NCI-H2107 (cell line): ENCODE measurements at places on chromosomes 11 and 22.

DNA sequence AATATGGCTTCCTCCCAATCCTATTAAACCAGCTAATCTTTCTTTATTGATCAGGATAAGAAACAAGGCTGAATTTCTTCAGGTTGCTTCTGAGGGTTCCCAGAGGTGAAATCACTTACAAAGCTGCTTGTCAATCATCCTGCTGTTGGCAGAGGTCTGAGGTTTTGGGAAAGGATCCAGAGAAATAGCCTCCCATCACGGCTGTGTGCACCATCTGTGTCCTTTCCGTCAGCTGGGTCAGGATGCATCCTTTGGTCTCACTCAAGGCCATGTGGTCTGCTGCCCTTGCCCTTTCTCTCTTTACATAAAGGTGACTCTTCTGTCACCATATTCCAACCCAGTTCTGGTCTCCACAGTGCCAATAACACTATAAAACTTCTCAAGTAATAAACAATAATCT lies 113.4 kb upstream of the TEAD1 start:
- no peak for DNase-seq

DNA sequence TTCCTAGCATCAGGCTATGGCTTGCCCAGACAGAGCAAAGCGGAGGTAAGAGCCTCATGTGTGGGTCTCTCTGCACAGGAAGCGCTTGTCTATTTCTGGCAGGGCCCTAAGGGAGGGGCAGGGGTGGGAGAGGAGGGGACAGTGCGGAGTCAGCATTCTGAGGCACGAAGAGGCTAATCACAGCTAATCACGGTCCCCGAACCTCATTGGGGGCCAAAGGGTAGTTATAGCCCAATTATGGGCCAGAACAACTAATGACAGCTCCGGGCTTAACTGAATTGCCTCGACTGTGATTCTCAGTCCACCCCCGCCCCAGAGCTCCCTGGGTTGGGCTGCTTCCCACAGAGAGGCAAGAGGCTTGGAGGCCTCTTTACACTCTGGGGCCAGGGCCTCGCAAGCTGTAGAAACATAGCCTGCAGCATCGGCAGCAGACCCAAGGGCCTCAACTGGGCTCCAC lies 72.7 kb upstream of the PRDM11 start:
- DNase-seq = no peak

DNA sequence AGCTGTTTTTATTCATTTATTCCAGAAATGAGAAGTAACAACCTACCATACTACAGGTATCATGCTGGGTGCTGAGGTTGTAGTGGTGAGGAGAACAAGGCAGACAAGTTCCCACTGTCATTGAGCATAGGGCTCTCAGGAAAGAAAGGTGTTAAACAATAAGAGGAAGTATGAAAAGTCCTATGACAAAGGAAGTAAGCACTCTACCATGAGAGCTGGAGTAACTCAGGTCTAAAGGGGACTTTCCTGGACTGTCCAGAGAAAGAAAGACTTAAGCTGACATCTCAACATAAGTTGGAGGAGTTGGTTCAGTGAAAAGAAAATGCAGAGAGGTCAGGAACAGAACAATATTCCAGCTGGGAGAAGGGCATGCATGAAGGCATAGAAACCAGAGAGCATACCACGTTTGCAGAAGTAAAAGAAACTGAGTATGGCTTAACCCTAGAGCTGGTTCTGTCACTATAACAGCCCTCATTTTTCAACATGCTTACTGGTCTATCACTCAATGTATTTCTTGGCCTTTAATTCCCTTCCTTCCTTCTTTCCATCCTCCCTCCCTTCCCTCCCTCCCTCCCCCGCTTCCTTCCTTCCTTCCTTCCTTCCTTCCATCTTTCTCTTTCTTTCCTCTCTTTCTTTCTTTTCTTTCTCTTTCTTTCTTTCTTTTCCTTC lies 137.8 kb upstream of the BDNF start:
- DNase-seq = no peak

DNA sequence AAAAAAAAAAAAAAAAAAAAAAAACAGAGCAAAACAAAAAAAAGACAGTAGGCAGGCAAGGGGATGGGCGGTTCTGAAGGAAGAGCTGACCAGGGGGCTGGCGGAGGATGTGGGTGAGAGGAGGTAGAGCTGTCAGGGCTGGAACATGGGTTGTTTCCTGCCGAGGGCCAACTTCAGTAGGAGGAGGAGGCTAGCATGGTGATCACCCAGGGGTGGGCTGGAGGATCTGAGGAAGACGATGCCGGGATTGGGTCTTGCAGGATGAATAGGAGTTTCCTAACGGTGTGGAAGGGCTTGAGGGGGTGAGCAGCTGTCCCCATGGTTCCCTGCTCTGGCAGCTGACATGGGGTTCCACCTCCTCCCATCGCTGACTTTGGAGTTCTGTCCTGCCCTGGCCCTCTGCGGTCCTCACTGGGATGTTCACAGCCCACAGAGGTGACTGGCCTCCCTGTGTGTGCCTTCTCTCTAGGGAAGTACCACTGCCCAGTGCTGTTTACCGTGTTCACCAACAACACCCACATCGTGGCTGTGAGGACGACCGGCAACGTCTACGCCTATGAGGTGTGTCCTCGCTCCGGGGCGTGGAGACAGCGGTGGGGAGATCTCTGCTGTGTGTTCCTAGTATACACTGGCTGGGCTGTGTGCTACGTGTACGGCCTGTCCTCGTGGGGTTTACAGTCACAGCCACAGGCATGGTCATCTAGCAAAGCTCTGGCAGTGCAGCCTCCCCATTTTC lies 15.2 kb downstream of the PPIL2 start:
- no peak for DNase-seq

GRCh38 chr22:30219049-30219654 lies 27.4 kb downstream of the LIF start:
- DNase-seq = no peak

DNA sequence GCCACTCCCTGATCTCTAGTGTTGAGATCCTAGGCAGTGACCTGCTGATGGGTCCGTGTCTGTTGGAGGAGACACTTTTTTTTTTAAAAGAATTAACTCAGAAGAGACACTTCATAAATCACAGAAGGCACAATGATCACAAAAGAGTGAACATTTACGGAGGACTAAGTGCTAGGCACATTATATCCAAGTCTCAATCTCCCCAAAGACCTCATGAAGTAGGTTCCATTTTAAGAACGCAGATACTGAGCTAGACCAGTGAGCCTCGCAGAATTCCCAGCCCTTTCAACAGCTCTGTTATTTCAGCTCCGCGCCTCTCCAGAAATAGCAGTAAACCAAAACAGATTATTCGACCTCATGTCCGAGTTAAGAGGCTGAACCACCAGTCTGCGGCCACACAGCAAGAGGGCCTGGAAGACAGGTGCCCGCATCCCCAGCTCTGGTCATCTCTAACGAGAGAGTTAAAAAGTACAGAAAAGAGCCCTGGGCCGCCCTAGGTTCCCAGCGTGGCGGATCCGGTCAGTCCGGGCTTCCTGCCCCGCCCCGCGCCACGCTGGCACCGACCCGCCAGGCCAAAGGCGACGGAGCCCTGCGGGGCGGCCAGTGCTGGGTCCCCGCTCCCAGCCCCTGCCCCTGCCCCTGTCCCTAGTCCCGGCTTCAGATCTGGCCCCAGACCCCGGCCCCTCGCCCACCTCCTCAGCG lies 612 bp downstream of the XBP1 start:
- DNase-seq = no peak

- no peak for DNase-seq
Observed at GRCh38 chr11:36029616-36030015, 85.8 kb downstream of the LDLRAD3 start.

DNA sequence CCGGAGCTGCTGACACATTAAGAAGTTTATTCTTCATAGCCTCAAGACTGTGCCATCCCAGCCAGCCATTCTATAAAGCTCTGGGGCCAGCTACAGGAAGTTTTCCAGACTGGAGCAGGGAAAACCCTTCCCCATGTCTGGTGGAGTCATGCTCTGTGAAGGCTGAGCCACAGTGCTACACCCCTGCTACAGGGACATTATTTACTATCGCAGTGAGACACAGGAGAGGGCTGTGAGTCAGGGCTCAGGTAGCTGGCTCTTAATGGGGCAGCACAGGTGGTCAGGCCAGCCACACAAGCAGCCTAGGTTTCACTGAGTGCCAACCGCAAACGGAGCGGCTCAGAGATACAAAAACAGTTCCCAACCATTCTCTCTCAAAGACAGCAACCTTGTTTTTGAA lies 12.1 kb downstream of the HPS4 start:
- no peak for DNase-seq

- no peak for DNase-seq
Observed at GRCh38 chr22:35479985-35480550, 60.6 kb upstream of the RASD2 start.

DNA sequence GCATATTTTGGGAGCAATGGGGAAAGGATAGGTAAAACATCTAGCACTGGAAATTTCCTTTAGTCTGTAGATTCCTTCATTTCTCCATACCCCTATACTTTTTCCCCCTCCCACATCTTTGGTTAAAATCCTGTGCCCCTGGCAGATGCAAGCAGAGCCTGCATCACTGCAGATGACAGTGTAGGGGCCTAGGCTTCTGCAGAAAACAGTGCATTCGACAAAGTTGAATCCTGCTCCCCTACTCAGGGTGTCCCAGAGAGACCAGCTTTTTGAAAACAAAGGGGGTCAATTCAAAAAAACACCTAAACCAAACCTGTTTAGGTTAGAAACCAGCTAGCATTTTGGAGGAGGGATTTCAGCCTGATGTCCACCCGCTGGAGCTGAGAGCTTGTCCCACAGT lies 43.8 kb upstream of the BLID start:
- no peak for DNase-seq

DNA sequence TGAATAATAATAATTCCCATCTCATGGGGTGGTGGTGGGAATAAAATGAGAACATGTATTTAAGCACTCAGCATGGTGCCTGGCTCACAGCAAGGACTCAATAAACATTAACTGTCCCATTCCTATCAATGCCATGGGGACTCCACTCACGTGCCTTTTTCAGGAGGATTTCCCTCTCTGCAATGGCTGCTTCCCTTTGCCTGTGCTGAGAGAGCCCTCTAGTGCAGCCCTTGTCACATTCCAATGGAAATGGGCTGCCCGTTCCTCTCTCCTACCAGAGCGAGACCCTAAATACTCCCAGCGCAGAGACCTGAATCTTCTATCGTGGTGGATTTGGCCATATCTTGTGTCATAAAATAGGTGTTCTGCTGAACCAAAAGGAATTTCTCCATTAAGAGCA lies 621.5 kb upstream of the B3GAT1 start:
- DNase-seq = no peak

DNA sequence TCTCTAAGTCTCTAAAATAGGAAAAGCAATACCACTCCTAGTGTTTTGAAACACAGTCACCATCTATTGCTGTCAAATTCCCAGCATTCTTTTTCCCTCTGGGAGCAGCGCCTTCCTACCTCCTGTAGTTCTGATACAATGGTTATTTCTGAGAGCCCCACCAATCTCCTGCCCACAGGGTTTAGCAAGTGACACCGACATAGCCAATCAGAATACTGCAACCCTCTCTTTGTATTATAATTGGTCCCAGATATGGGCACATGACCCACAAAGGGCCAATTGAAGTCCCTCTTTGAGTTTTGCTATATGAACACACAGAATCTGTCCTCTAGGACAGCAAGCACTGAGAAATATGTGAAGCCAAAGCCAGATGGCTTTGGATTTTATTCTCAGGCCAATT lies 16.9 kb upstream of the ARHGAP42 start:
- no peak for DNase-seq

- no peak for DNase-seq
Observed at GRCh38 chr11:133240908-133241655, 291.2 kb downstream of the OPCML start.

DNA sequence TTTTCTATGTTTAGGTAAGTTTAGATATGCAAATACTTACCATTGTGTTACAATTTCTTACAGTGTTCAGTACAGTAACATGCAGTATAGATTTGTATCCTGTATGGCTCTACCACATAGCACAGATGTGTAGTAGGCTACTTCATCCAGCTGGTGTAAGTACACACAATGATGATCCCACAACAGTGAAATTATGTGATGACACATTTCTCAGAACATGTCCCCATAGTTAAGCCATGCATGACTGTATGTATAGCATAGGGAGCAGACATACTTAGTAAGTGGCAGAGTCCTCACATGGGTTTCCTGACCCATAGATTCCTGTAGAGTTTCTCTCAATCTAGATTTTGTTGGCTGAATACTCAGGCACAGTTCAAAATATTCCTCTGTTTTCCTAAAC lies 26.8 kb upstream of the BARX2 start:
- DNase-seq = no peak

DNA sequence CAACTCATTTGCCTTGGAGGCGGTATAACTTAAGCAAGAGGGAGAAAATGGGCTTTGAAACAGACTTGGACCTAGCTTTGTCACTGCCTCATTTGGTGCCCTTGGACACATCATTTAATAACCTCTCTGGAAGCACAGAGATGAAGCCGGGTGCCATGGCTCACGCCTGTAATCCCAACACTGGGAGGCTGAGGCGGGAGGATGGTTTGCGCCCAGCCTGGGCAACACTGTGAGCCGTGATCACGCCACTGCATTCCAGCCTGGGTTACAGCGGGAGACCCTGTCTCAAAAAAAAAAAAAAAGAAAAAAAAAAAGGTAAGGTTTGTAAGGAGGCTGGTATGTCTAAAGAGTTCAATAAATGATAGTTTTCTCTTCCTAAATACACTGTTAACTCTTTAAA lies 806 bp downstream of the COA4 start:
- DNase-seq = no peak

DNA sequence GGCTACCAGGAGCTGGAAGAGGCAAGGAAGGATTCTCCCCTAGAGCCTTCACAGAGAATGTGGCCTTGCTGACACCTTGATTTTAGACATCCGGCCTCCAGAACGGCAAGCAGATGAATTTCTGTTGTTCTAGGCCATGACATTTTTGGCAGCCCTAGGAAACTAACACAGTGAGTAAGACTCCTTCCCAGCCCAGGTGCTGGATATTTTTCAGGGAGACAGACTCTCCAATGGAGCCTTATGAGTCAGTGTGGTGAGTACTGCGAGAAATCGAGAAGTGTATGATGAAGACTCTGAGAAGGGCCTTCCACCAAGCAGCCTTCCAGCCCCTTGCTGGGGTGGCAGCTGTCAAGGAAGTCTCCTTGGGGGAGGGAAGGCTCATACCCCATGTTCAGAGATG lies 114.4 kb downstream of the OSBP2 start:
- DNase-seq = no peak
